ENCODE measurements at places on chromosomes 4 and X.

DNA sequence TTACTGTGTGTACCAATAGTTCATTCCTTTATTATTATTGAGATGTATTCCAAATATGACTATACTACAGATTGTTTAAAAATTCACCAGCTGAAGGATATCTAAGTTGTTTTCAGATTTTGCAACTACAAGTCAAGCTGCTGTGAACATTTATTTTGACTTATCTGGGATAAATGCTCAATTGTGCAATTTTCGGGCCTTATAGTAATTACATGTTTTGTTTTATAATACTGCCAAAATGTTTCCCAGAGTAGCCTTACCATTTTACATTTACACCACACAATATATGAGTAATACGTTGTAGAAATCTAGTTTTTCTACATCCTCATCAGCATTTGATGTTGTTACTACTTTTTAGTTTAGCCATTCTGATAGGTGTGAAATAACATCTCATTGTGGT lies 179.6 kb downstream of the ANTXR2 start:
- no peak for DNase-seq

- no peak for DNase-seq
These were observed 133.5 kb upstream of the KLF3 start for GRCh38 chr4:38530486-38530885.

- DNase-seq: no peak
These were observed 4.6 kb downstream of the ENOPH1 start for GRCh38 chr4:82434949-82435348.

- DNase-seq: no peak
These were observed 421.0 kb downstream of the ADAM29 start for GRCh38 chr4:175339100-175339707.

DNA sequence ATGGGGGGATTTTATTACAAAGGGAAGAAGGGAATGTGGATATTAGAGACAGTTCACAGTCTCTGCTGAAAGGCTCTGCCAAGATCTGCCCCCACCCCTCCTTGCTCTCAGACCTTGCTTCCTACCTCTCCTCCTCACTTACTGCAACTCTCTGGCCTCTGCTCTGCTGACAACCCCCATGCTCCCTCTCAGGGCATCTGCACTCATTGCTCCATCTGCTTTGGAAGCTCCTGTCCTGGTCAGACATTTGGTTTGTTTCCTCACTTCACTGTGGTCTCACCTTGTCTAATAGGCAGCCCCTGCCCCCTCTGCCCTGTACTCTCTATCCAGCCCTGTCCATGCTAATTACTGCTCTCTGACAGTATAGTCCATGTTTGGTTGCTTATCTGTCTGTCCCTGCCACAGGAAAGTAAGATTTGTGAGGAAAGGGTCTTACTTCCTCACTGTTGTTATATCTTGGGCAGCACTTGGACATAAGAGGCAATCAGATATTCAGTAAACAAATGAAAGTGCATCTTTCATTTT lies 189.3 kb downstream of the PTTG2 start:
- no peak for DNase-seq

DNA sequence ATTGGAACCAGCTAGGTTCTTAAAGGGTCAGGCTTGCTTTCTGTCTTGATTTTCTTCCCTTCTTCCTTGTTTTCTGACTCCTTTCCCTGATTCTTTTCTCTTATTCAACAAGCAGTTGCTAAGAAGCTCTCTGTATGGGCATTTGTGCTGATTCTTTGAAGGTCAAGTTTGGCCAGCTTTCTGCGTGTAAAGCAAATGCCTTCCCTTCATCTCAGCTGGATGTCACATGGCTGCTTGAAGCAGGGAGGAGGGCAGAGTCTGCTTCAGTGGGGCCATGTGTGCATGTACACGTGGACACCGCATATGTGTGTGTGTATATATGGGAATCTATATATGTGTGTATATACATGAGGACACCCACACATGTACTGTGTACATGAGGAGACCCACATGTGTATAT lies 139.9 kb upstream of the ATP6AP2 start:
- no peak for DNase-seq

DNA sequence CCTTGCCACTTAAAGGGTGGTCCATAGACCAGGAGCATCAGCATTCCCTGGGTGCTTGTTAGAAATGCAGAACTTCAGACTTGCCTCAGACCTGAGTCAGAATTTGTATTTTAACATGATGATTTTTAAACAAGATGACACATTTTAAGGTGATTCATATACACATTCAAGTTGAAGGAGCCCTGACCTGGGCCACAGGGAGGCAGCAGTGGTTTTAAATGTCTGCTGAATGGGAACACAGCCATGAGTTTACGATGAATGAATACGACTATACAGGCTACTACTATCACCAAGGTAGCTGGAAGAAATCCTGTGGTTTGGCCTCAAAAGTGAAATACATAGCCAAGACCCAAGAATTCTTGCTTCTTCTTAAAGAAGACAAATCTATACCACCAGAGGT lies 2.9 kb downstream of the HDAC8 start:
- DNase-seq: no peak

DNA sequence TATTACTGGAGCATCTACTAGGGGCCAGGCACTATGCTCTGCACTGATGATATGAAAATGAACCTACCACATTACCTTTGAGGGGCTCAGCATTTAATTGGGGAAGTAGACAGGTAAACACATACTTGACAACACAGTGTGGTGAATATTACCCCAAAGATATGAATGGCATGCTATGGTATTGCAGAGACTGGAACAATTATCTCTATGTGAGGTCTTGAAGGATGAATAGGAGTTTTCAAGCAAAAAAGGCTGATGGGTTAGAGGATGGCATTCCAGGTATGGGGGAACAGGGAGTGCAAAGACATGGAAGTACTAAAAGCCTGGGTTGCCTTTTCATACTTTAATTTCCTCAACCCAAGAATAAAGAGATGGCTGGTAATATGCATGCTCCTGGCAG lies 59.1 kb upstream of the CAPN6 start:
- DNase-seq: no peak

GRCh38 chr4:6578221-6578620 lies 3.2 kb downstream of the MAN2B2 start:
- DNase-seq: no peak

GRCh38 chr4:110412354-110413065 lies 63.4 kb upstream of the ENPEP start:
- no peak for DNase-seq

- DNase-seq: no peak
These were observed 64.5 kb upstream of the FRAS1 start for GRCh38 chr4:77992581-77992980.

DNA sequence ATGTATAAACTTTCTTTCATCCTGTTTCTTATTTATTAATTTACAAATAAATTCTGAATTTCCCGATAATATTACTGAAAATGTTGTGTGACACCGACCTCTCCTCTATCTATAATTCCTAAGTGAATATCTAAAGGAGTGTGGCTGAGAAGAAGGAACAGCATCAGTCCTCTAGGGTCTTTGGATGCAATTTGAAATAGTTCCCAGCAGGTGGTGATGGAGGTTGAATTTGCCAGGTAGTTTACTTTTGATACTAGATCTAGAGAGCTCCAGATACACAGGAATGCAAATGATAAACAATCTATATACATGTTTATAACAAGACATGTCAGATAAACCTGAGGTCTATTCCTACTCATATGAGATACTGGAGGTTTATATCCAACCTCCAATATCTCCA lies 305.4 kb downstream of the PCDH18 start:
- no peak for DNase-seq

DNA sequence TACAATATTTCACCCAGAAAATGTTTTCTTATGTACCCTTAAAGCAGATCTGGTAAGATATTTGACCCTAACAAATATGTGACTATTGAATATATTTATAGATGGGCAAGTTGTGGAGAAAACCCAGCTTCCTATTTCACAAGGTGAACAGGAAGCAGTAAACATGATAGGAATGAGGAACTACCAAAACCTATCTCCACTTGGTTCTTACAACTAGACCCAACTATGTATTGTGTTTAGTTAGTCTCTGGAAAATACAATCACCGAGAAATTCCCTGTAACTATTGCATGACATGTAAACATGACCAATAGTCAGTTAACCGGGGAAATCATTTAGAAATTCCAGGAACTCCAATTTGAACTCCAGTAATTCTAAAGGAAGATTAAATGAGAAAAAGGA lies 8.4 kb upstream of the RXFP1 start:
- no peak for DNase-seq
